ENCODE measurements at places on chromosomes 3 and 15.
A peak's percentile ranks its signal among the peaks of the same experiment; 100 is the strongest.

- DNase-seq: no peak
Observed at GRCh38 chr3:150462108-150462507, 54.0 kb downstream of the TSC22D2 start.

GRCh38 chr15:70541511-70541910, 221.8 kb downstream of the UACA start:
- DNase-seq: no peak

DNA sequence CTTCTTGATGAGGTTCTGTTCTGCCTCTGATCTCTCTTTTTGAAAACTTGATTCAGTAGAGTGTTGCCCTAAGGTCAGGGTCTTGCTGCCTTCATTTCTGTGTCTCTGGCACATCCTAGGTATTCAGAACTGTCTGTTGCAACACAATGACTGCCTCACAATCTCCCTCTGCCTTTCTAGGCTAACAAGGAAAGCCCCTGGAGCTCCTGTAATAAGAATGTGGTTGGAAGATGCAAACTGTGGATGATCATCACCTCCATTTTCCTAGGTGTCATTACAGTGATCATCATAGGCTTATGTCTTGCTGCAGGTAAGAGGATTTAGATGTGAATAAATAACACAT, 7.0 kb downstream of the C3orf52 start:
- no peak for DNase-seq

GRCh38 chr3:151483961-151484520, 23.2 kb upstream of the IGSF10 start:
- DNase-seq: no peak

DNA sequence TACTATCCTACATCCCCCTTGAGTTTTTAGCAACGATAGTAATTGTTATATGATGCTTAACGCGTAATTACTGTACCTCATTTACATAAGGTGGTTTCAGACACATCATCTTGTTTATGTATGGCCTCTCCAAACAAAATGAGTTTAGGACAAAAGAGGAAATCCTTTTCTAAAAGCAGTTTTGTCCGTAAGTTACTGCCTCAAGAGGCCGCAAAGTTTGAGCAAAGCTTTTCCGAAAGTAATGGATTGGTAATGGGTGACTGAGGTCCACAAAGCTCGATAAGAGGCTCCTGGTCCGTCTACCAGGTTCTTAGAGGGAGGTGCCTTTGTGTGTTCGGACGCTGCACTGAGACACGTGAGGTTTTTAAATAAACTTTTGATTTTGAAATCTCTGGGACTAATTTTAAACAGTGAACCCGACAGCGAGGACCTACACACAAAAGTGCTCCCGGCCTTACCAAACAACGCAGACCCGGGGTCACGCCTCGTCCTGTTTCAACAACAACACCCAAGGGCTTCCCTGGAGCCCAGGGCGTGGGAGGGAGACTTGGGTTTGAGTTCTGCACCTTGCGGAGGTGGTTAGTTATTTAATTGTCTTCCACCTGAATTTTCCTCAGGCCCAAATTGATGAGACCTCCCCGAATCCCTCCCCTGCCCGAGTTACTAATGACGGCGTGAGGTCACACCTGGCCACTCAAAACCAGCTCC, 456 bp upstream of the C15orf61 start:
- no peak for DNase-seq

- no peak for DNase-seq
Observed at GRCh38 chr3:67000009-67000408, 1.9 kb downstream of the KBTBD8 start.

DNA sequence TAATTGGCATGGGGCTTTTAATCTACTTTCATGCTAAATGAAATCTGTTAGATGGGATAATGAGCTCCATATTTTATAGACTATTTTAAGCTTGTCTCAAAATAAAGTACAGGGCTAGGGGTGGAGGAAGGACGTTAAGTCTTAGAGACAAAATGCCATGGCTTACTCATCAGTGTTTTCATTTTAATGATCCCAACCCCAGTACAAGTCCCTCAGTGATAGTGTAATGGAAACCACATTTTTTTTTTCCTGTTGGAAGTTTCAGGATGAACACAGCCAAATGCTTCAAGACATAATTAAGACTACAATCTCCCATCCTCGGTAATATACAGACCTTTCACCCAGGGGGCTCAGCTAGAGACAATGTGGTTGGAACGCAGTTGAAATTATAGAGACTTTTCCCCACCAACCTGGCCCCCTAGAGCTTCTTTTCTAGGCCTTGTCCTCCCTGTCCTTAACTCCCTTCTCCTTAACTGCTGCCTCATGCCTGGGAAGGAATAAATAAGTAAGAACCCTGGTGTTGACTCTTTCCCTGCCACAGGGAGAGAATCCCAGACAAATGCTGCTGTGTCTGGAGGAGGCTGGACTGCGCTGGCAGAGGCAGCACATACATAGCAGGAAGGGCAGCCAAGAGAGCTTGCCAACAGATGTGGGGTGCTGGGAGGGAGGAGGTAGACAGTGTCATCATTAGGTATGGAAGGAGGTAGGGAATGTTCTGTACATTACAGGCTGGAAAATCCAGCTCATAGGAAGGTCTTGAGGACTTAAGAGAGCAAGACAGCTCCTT, 115.4 kb upstream of the ROPN1 start:
- no peak for DNase-seq

DNA sequence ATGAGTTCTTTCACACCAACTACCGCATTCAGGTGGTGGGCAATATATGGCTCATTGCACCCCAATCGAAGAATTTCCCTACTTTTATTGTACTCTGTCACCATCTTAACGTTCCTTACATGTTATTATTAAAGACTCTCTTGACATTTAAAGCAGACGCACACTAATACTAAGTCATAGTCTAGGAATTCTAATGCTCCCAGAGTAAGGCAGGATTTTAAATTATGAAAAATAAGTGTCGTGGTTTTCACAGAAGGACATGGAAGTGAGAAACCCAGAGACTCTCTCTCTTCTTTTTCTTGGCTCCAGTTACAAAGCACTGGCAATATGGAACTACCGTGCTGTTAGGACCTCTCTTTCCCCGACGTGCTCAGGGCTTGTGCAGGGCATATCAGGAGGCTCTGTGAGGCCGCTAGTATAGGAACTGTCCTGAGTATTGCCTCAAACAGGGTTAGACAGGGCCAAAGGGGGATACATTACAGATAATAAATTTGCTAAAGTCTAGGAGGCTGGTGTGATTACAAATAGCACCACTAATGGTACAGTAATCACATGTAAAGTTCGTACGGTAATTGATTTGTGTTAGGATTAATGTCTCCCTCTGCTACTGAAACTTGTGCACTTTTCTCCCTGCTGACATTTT, 590.8 kb downstream of the FOXP1 start:
- no peak for DNase-seq

DNA sequence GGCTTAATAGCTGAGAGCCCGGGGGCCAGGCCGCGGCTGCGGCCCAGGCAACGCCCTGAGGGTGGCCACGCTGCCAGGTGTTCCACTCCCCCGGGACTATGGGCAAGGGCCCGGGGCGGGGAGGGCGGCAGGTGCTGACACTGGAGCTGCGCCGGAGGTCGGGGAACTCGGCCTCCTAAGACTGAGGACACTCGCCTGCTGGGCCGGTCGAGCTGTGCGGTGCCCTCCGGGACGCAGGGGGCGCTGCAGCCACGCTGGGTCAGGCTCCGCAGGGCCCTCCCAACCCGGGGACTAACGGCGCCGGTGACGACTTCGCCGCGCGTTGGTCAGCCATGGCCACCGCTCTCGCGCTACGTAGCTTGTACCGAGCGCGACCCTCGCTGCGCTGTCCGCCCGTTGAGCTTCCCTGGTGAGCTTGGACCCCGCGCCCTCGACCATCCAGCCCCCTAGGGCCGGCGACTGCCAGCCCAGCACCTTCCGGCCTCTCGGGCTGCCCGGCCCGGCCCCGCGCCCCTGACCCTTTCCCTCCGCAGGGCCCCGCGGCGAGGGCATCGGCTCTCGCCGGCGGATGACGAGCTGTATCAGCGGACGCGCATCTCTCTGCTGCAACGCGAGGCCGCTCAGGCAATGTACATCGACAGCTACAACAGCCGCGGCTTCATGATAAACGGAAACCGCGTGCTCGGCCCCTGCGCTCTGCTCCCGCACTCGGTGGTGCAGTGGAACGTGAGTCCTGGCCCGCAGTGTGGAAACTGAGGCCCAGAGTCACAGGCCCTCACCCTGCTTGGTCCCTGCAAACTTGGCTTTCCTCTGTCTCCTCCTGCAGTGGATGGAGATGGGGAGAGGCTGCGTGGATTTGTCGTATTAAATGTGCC, at the start of gene NDUFAF3:
NDUFAF3 (plus strand) TSS at position 309 of the 875 bp plus-strand sequence; CDS start at position 333, 24 bp downstream.
- peak; percentile 73 for DNase-seq

GRCh38 chr15:60720493-60721256, 241.7 kb upstream of the ICE2 start:
- DNase-seq: no peak

- no peak for DNase-seq
Observed at GRCh38 chr3:112689385-112689784, 48.4 kb upstream of the CCDC80 start.

Data from NCI-H1417 treated with DMSO at 0.1 percent for 48 hours (cell line).